Suppressor macrophage treated with lipopolysaccharide for 1 hour (primary cell): ENCODE measurements at places on chromosomes 5 and 9.

DNA sequence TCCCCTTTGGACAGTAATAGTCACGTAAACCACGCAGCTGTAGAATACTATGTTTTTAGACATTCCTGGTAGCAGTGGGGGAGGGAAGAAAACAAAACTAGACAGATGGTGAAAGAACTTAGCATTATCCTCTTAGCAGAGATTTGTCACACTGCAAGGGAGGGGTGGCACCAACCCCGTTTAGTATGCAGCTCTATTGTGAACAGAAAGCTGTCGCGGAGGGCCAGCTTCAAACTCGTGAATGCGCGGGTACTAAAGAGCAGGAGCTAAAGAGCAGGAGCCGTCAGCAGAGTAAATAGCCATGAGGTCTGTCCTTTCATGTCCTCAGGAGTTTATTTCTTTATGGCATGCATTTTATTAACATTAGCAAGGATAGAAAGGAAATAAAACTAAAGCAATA is 141.9 kb upstream of the SLC12A2 start:
- DNase-seq = no peak

DNA sequence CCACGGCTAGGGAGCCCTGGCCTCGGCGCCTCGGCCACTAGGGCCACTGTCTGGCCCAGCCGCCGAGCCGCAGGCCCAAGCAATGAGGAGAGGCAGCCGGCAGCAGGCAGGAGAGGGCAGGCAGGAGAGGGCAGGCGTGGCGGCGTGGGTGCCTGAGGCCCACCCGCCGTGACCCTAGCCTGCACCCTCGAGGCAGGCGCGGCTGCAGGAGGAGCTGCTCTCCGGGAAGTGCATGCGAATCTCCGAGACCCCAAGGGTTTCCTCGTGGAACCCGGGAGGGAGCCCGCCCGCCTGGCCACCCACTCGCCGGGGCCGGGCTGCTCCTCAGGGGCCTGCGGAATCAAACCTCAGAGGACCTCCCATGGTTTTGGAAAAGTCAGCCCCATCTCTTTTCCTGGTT is 9.3 kb downstream of the GRIN1 start:
- no peak for DNase-seq

DNA sequence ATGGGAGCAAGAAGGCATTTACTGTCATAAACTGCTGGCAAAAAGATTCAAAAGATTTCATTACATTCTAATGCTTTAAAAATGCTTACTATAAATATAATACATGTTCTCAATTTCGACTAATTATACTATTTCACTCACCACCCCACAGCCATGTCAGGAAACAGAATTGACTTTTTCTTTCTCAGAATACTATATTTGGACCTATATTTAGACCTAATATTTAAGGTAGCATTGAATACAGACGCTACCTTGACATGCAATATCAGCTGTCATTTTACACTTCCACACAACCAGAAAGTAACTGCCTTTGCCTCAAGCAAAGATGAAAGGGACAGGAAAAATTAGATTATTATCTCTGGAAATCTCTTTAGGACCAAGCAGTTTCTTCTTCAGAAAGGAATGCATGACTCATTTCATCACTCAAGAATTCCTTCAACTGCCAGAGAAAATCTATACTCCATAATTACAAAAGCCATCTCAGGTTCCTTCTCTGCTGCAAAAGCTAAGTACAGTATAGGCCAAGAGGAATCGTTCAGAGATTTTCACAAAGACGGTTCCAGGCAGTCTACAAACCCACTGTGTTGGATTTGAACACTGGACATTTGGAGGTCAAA is 11.8 kb upstream of the UBE2QL1 start:
- no peak for DNase-seq

DNA sequence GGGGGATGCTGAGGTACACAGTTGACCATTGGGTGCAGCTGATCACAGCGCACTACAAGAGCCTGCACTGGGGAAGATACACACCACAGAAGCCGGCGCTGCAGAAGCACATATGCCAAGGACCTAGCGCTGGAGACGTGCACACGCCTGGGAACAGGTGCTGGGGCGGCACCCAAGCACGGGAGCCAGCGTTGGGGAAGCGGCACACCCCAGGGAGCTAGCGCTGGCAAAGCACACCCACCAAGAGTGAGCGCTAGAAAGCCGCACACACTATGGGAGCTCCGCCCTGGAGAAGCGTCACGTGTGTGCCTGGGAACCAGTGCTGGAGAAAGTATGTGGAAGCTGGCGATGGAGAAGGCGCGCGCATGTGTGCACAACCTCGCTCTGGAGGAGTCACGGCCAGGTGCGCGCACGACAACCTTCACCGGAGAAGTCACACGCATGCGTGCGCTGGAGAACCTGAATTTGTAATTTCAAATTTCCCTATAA is 4.5 kb downstream of the FANCC start:
- peak; percentile 51 for DNase-seq

DNA sequence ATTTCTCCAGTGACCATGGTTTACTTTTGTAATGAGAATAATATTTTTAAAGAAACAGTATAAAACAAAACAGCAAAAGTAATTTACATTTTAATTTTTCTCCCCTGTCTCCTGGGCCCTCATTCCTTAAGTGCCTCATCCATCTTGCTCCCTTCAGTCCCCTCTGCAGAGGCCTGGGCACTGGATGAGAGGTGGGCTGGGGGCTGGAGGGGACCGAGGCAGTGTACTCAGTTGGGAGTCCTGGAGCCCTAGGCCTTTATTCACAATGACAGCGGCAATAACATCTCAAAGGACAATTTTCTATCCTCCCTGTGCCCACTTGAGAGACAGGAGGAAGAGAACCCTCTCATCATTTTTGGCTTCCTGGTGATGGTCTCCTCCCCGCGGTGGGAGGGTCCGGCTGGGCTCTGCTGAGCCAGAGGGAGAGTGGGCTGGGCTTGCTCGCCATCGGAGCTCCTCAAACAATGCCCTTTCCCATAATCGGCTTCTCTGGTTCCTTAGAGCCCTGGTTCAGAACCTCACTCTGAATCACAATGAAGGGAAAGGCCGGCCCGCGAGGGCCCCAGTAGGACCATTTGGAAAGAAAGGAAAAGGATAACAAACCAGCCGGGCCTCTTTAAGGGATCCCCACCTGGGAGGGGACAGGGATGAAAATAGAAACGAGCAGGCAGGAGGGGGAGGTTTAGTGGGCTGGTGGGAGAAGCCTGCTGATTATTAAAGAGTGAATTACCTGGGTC is 9.7 kb upstream of the SMIM32 start:
- DNase-seq = no peak

DNA sequence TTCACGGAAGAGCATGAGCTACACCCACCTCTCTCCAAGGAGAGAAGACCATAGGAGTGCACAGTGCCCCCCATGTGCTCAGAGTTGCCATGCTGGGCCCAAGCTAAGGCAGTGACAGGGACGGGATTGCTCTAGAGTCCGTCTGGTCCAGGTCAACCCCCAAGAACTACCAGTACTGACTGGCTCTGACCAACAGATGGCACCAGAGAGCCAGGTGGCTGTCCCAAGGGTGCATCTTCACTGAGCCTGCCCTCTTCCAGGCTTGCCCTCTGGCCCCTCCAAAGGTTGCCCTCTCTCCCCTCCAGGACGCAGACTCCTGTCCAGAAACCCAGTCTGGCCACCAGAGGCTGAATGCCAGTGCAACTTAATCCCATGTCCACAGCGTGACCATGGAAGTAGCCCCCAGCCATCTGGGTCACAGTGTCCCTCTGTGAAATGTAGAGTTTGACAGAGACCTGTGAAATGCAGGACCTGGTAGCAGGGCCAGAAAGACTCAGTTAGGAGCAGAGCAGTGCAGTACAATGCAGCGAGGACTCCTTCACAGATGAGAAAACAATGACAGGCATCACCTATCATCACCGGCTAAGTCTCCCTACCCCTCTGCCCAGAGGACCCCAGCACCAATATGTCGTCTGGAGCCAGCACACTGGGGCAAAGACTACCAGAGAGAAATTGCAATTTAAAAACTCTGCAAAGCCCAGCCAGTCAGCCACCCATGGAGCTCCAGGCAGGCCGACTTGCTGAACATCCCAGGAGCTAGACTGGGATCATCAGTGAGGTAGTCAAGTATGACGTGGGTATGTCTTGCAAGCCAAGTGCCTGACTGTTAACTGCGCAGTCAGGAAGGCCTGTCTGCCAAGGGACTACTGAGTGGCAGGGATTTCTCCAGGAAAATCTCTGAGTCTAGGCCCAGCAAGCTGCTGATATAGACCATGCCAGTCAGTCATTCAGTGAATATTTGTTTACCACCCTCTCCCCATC is 7.7 kb upstream of the SKP1 start:
- DNase-seq = peak; percentile 76

- DNase-seq = no peak
These were observed 407.1 kb upstream of the TRPC7 start for GRCh38 chr5:136772491-136772890.

GRCh38 chr5:57448751-57449150 is 33.9 kb downstream of the ACTBL2 start:
- DNase-seq = no peak

GRCh38 chr9:89747596-89747995 is 142.8 kb downstream of the GADD45G start:
- no peak for DNase-seq

DNA sequence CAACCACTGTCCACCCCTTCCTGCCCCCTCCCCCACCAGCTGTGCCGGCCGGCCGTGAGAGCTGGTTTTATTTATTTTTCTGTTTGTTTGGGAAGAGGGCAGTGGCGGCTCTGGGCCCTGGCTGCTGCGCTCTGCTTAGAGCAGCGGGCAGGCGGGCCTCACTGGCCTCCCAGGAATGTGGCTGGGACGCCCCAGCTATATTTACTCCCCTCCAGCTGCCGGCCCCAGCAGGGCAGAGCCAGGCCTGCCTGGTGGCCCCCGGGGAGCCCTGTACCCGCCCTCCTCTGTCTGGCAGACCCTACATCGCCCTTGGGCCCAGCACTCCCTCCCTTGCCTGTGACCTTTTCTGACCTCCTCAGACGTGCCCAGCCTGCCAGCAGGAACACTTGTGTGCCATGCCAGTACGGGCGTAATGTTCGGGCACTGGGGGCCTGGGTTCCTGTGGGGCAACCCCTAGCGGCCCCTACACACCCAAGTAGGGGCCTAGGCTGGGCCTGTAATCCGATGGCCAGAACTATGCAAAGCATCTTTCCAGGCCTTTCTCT is 7.7 kb downstream of the CXXC5 start:
- no peak for DNase-seq
